ENCODE measurements at places on chromosomes 6 and 20.

- peak; percentile 12 for DNase-seq
Observed at GRCh38 chr20:21618759-21619416, 86.6 kb upstream of the PAX1 start.

DNA sequence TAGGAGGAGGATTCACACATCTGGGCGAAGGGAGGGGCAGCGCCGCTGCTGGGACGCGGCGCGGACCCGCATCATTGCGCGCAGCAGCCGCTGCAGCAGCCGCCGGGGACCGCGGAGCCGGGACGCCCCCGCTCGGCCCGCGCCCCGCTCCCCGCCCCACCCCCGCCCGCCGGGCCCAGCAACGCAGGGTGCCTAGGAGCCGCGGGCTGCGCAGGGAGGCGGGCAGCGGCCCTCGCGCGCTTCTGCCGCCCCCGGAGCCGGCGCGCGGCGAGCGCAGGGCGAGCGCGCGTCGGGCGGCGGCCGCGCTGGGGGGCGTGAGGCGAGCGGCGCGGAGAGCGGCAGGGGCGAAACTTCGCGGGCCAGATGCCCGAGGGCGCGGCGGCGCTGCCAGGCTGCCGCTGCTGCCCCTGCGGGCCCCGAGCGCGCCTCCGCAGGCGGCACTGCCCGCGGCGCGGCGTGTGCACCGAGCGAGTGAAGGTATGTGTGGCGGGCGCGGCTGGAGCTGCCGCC, at the start of gene NKAIN2:
Gene NKAIN2 (plus strand): TSS at position 362 of the 510 bp plus-strand sequence.
- no peak for DNase-seq

DNA sequence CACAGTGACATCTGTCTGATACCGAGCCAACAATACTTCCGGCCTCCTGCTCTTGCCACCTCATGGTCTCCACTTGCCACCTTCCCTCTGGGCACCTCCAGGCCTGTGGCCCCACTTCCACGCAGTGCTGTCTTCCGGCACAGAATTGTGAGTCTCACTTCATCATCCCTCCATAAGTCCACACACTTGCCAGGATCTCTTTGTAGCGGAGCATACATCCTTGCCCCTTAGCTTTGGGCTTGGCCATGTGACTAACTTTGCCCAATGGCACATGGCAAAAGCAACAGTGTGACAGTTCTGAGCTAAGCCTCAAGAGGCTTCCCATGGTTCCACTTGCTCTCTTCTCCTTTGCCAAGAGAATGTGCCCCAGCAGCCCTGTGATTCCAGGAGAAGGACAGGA, 4.5 kb upstream of the C20orf202 start:
- no peak for DNase-seq

DNA sequence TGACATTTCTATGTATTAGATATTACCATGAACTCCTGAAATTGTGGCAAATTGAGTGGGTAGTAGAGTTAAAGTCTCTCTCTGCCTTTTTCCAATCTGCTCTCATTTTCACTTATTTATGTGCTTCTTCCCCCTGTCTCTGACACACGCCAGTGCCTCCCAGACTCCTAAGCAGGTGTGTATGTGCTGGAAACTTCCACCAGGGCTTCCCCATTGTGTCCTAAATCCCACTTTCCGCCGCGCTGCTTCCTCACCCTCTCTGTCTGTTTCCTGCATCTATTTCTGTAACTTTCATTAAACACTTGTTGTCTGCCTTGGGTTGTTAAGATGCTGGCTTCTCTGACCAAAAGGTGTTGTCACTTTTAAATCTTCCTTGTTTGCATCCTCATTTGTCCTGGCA, 97.6 kb upstream of the HDGFL1 start:
- DNase-seq, result peak; percentile 31

DNA sequence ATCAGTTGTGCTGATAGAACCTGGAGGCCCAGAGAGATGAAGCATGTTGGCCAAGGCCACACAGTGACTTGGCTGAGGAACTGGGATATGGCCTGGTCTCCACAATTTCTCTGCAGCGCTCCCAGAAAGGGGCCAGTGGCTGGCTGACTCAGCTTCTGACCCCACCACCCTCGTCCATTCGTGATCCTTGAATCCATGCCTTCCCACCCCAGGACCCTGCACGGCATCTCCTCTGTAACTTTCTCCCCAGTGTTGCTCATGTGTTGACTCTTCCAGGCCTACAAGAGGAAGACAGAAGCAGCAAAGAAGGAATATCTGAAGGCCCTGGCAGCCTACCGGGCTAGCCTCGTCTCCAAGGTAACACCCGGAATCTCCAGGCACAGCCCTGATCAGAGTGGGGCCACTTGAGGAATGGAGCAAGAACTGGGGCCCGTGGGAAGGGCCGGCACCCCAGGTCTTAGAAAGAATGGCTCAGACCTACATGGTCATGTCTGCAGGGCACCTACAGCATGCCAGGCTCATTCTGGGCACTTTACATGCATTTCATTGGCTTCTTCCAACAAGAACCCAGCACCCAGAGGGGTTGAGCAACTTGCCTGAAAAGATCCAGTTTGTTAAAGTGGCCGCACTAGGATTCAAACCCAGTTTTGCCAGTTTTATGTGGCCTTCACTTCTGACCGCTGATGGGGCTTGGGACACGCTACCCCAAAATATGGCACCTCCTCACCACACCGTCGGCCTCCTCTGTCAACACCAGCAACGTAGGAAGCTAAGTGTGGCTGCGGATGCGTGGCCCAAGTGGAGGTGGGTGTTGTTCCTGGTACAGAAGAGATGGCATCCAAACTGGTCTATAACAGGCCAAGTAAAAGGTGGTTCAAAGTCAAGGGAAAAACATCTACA, 122.2 kb downstream of the JPH2 start:
- no peak for DNase-seq

- DNase-seq, result peak; percentile 73
Observed at GRCh38 chr6:30453508-30454116, 35.7 kb upstream of the HLA-E start.

GRCh38 chr6:112163295-112164257, 76.2 kb downstream of the FAM229B start:
- peak; percentile 23 for DNase-seq

- no peak for DNase-seq
Observed at GRCh38 chr6:125748406-125749172, 843 bp upstream of the HEY2 start.

DNA sequence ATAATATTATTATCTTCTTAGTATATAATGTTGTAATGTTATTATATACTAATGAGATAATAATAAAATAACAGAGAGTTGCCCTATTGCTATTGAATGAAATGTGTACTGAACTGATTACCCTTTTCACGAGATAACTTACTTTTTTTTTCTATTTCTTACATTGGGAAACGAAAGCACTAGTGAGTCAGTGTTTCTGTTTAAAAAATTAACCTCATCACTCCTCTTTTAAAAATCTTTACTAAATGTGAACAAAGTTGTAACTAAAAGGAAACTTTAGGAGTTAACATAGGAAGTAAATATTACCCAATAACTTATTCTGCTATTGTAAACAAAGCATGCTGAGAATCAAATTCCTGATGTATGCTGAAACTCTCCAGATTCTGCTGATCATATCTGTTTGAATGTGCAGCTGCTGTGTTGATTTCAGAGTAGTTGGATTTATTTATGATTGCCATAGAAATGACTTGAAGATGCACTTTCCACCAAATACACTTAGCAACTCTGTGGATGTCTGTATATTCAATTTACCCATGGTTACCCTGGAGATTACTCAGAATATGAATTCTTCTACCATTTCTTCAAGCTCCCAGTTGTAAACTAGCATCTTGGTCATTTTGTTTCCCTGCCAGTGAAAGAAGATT, 523.4 kb downstream of the TENT5A start:
- DNase-seq, result no peak

GRCh38 chr6:46217671-46218131, 46.9 kb upstream of the ENPP5 start:
- DNase-seq, result peak; percentile 62

DNA sequence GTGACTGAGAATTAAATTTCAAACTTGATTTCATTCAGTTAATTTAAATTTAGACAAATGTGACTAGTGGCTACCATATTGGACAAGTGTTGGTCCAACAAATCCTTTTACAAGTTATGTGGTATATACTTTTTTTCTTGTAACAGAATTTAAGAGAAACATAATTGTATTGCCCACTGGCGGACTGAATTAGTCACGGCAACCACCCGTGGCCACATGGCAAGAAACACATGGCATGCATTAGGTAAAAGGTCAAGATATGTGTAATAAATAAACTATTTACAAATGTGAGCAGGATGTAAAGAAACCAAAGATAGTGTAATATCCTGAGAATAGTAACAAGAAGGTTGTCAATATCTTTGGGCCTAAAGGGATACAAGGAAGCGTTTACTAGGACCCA, 91.2 kb downstream of the LCA5 start:
- no peak for DNase-seq

- DNase-seq, result no peak
Observed at GRCh38 chr6:74914888-74915287, 291.0 kb downstream of the COL12A1 start.

GRCh38 chr6:118710616-118711015, 59.2 kb upstream of the CEP85L start:
- DNase-seq, result no peak

DNA sequence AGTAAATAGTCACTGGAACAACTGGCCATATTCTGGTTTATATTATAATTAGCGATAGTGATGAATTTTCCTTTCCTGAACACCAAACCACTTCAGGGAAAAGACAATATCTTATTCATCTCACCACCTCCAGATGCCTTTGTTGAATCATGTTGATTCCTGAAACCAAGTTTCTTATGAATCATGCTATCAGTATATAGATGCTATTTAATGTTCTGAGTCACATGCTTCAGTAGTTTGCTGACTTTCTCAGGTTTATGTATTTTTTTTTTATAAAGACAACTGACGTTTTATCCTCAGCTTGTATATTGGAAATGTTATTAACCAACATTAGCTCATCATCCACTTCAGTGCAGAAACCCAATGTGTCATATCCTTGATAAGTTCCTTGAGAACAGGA, 710.2 kb upstream of the POU3F2 start:
- DNase-seq, result no peak

- DNase-seq, result no peak
Observed at GRCh38 chr6:55320696-55321086, 6.6 kb upstream of the GFRAL start.

DNA sequence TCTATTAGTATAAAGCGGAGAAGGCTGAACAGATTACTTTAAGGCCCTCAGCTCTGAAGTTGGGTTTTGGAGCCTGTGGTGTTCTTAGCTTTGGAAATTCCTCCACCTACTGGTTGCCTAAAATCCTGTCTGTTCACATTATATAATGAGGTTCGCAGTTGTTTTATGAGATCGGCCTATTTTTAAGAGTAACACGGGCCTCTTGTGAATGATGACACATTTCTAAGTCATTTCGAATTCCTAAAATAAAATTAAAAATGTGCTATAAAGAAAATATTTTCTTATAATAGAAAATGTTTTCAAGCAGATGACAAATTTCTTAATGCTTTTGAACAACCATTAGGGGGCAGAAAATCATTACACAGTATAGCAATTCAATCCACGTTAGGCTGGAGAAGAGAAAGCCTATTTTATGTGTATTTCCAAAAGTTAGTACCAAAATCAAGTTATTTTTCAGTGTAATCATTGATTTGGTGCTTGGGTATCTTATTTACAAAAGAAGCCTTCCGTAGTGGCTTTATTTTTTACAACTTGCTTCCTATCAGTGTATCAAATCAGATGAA, 15.8 kb upstream of the FAM8A1 start:
- DNase-seq, result no peak

DNA sequence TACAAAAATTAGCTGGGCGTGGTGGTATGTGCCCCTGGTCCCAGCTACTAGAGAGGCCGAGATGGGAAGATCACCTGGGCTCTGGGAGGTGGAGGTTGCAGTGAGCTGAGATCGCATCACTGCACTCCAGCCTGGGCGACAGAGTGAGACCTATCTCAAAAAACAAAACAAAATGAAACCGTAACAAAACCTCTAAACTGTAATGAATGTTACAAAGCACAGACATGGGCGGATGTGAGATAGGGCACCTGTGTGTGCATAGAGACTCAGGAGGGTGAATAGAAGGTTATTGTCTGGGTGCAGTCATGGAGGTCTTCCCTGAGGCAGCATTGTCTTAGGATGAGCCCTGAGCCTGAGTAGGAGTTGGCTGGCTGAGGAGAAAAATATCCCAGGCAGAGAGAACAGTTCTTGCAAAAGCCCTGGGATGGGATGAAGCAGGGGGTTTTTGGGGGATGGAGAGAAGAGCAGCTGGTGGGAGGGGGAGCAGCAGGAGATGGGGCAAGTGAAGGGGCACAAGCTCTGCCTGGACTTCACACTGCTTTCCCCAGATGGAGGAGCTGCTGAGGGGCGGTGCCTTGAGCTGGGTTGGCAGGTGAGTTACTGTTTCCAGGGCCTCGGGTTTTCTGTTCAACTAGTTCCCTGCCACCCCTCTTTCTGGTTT, 5.2 kb downstream of the BCAS4 start:
- DNase-seq, result no peak

DNA sequence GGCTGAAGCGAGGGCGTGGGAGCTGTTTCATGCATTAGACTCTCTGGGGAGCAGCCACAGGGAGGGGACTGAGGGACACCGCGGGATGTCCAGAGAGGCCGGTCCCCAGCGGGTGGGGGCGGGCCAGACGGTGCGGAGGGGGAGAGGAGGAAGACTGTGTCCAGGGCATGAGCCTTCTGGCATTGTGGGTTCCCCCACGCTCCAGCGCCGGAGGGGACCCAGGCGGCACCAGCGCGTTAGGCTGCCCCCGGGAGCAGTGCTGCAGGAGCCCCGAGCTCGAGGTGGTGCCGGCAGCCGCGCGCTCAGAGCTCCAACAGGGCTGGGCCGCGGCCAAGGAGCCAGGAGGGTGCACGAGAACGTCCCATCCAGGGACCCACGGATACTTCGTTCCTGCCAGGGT, 14.4 kb downstream of the SLC22A3 start:
- no peak for DNase-seq

DNA sequence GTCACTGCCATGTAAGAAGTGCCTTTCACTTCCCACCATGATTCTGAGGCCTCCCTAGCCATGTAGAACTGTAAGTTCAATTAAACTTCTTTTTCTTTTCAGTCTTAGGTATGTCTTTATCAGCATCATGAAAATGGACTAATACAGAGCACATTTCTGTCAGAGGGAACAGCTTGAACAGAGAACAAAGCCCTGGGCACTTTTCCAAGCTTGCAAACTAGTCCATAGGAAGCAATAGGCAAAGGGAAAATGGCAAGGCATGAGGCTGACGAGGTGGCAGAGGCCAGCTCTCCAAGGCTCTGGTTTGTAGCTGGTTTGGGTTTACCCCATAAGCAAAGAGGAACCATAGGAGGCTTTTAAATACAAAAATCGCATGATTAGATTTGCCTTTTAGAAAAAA, 185.1 kb upstream of the HDDC2 start:
- DNase-seq, result no peak

- DNase-seq, result no peak
Observed at GRCh38 chr20:14821251-14821650, 483.8 kb upstream of the FLRT3 start.

DNA sequence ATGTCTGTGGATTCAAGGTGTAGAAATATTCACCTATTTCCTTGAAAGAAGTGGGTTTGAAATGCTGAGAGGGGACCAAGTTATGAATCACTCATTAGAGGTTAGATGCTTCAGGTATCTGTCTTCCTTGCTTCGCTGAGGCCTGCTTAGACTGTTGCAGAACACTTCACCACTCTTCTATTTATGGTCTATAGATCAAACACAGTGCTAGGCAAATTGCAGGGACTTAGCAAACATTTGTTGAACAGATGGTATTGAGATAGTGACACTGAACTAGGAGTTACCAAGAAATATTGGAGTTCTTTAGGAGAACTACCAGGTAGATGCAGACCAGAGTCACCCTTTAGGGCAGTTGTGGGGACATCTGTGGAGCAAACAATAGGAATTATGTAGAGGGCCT, 123.8 kb downstream of the RFPL4B start:
- no peak for DNase-seq
